ENCODE measurements at places on chromosomes 7 and 10.

DNA sequence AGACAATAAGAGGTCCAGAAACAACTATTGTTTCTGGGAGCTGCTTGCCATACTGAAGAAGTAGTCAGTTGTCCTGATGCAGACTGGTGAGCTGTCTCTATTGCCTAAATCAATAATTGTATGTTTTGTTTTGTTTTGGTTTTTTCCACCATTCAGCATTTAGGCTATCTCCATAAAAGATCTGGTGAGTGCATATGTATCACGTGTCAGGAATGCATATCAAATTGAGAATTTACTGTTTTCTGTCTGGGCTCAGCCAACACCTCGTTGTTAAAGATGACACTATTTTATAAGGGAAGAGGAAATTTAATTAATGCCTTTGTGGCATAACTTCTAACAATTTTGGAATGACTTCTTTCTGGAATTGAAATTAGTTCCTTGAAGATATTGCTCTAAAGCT, 66.2 kb downstream of the SORCS1 start:
- no peak for DNase-seq

- no peak for DNase-seq
Observed at GRCh38 chr10:62554632-62555199, 180.5 kb downstream of the ZNF365 start.

- DNase-seq: no peak
Observed at GRCh38 chr7:82345886-82346285, 97.7 kb downstream of the CACNA2D1 start.

DNA sequence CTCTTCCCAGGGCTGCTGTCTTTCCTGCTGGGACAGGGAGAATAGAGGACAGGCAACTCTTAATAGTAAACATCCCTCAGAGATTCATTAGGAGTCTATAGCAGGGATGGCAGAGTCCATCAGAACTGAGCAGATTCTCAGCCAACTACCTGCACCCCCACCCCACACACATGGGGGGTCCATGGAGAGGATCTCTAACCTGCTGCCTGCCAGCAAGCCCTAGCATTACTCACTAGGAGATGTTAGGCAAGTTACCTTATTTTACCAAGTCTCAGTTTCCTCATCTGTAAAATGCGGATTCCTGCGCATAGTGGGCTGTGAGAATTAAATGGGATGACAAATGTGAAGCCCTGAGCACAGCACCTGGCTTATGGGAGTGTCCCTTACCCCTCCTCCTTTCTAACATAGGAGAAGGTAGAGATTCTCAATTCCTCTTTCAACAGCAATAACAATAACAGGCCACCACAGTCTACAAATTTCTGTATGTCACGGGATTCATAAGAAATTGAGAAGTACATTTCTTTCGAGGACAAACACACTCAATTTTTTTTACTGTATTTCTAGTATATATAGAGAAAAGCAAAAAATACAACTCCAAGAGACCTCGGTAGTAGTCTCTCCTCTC, 23.8 kb upstream of the WDR11 start:
- DNase-seq: no peak
